ENCODE measurements at places on chromosomes 7 and 10.
A peak's percentile ranks its signal among the peaks of the same experiment; 100 is the strongest.

- DNase-seq, result no peak
These were observed 9.0 kb upstream of the SLC13A1 start for GRCh38 chr7:123208793-123209192.

DNA sequence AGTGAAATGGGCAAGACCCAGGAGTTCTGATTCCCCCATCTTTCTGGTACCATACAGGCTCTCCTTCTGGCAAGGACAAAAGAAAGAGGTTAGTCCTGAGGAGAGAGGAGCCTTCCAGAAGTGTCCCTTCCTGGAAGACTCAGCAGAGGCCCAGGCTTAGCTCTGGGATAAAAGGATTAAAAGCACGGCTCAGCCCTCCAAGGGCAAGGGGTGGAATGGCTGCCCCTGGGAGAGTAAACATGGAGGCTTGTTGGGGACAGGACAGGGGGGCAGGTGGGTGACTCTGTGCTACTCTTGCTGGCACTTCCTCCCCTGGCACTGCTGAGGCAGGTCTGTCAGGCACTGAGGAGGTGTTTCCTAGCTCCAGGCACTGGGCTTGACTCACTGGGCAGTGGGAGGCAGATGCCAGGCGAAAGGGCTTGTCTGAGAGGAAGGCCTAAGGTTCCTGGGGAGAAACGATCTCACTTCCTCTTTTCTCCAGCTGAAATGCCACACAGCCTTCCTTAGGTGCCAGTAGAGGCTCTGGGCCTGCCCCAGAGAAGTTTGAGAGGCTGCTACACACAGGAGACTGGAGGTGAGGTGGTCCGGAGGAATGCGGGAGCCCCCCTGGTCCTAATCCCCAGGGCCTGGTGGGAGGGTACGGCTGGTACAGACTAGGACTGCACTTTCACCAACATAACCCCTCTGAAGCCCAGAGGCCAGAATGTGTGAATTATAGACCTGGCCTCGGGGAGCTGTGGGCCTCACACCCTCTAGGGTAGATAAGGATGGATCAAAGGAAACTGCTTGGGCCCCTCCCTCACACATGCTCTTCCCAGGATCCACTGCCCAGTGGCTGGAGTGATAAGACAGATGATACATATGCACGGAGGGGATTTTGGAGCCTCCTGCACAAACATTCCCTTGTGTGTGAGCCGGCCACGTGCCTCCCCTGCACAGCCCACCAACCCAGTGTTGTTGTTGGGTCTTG lies 63.2 kb upstream of the PODXL start:
- no peak for DNase-seq

GRCh38 chr7:64651632-64652165 lies 14.2 kb upstream of the ZNF107 start:
- DNase-seq, result no peak

DNA sequence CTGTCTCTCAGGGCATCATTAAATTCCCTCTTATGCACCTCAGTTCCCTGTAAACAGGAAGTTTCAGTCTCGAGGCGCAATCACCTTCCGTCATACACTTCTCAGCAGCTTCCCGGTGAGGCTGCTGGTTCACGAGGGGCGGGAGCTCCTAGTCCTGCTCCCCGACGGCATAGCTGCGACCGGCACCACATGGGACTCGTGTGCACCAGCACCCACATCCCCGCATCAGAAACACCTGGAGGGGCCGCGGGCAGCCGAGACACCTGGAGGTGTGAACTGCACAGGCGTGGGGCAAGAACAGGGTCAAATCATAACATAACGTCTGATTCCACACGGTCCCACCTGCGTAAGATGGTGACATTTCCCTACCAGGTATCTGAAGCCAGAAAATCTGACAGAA lies 52.7 kb downstream of the DIP2C start:
- no peak for DNase-seq

- DNase-seq, result no peak
These were observed 82.2 kb downstream of the SEMA3D start for GRCh38 chr7:85104432-85105205.

DNA sequence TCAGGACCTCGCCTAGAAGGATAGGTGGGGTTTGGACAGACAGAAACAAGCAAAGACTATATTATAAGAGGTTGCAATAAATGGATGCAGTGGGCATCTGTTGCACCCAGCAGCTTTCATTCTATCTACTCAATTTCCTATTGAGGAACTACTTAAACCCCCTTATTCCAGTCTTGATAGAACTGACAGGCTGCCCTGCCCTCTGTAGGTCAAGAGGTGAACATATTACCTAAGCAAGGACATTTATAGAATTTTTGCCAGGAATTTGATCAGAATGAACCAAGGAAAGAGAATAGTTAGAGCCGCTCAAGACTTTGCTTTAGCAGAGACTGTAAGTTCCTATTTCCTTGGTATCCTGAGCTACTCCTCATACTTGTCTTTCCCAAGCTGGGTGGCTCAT lies 9.5 kb downstream of the VTI1A start:
- DNase-seq, result no peak

GRCh38 chr7:22571766-22572165 lies 71.8 kb upstream of the STEAP1B start:
- DNase-seq, result no peak

DNA sequence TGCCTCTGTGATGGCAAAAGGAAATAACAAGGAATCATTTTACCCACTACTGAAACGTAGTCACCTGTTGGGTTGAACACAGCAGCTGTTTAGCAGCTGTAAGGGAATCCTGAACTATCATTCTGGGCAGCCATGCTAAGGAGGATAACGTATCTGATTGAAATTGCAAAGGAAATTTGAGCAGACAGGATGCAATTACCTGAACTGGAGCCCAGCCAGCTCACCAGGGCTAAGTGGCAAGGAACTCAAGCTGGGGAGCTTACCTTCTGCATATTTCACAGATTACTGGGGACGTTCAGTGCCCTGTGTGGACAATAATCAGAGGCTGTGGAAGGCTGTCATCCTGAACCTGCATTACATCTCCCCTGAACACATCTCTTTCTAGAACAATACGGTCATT lies 650.5 kb downstream of the SORCS3 start:
- no peak for DNase-seq

DNA sequence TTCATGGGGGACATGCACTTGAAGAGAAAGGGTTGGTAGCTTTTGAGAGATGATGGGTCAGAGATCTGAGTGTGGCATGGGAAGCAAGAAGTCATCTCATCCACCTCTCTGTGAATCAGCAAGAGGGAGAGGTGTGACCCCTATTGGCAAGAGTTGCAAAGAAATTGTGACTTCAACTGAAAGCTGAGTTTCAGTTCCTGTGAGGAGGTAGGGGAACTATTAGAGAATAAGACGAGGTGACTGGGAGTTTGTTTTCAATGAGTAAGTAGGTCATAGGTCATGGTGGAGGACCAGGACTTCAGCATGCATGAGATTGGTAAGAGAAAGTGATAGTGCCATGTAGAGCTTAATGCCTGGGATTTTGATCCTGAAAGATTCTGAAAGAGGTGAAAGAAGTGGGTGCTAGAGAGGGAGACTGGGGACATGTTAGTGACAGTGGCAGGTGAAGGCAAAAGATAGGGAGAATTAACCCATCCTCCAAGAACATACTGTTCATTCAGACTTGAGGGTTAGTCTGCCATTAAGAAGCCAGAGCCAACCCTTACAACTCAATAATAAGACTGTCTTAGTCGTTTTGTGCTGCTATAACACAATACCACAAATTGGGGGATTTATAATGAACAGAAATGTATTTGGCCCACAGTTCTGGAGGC lies 75.5 kb upstream of the CAPZA2 start:
- DNase-seq, result peak; percentile 42

DNA sequence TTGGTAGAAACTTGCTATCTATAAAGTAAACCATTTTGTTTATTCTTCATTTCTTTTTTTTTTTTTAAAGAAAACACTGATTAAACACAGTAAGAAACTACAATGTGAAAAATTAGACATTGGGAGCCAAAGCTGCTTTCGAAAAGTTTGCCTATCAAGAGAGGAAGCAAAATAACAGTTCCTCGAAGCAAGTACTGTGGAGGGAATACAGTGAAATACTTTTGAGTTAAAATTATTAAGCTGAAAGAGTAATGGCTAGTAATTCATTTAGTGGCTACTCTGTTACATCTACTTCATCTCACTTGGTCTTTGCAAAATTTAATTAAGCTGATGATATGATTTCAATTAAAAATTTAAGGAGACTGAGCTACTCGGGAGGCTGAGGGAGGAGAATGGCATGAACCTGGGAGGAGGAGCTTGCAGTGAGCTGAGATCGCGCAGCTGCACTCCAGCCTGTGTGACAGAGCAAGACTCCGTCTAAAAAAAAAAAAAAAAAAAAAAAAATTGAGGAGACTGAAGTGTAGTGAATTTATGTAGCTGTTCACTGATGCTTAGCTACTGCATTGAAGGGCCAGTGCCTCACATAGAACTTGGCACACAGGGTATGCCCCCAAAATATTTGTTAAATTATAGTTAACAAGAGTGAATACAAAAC lies 982.1 kb upstream of the MBL2 start:
- no peak for DNase-seq

- DNase-seq, result no peak
These were observed 130.0 kb downstream of the FAM53B start for GRCh38 chr10:124614003-124614659.

DNA sequence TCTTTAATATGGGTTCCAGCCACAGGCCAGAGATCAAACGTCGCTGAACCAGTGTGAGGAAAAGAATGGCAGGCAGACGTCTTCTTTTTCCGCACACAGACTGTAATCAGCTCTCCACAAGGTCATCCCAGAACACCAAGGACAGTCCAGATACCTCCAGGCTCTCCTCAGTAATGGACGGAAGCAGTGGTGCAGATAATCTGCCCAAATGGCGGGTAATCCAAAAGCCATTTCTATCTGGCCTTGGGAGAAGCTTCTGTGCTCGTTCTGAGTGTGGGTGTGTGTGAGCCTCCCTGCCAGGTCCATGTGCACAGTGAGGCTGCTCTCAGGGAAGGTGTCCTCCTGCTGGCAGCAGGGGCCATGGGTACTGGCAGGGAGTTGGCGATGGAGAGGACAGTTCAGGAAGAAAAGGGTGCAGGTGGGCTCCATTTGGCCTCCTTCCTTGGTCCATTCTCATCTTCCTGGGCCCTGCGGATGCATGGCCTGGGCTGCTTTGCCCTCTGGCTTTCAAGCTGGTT lies 15.6 kb upstream of the TEX36 start:
- DNase-seq, result no peak

DNA sequence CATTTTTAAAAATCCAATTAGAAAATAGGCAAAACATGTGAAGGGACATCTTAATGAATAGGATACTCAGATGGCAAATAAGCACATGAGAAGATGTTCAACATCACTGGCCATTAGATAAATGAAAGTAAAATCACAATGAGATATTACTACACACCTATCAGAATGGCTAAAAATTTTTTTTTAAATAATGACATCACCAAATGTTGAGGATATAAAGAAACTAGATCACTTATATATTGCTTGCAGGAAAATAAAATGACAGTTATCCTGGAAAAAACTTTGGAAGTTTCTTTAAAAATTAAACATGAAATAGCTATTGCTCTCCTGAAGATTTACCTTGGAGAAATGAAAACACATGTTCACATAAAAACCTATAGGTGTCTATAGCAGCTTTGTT lies 127.8 kb downstream of the ALOX5 start:
- DNase-seq, result no peak

- DNase-seq, result no peak
These were observed 136.2 kb upstream of the KCNMA1 start for GRCh38 chr10:77773631-77774426.

GRCh38 chr7:74252893-74253292 lies 1.3 kb downstream of the RFC2 start:
- no peak for DNase-seq

Data from GM12891 (cell line).